ENCODE measurements at places on chromosomes 16 and 17.

GRCh38 chr17:42775534-42776098, 2.4 kb downstream of the VPS25 start:
- DNase-seq = no peak

DNA sequence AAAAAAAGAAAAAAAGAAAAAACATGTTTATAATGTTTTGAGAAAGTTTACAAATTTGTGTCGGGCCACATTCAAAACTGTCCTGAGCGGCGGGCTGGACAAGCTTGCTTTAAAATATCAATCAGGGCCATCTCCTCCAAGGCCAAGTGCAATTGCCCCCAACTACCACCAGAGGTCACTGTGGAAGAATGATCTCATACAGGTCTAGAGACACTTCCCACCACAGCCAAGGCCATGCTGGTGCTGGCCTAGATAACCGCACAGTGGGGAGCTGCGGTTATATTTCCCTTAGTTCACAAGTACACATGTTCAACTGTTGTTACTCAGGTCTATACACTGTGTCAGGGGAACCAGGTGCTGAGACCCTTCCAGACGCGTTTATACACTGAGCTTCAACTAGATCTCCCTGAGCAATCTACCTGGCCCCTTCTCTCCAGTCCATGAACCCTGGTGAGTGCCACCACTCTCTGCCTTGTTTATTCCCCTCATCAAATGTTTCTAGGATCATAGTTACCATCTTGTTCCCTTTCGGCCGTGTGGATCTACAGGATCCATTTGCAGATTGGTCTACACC, 83.8 kb upstream of the CCL2 start:
- no peak for DNase-seq

- DNase-seq = no peak
These were observed 43.4 kb downstream of the KSR1 start for GRCh38 chr17:27499451-27500265.

DNA sequence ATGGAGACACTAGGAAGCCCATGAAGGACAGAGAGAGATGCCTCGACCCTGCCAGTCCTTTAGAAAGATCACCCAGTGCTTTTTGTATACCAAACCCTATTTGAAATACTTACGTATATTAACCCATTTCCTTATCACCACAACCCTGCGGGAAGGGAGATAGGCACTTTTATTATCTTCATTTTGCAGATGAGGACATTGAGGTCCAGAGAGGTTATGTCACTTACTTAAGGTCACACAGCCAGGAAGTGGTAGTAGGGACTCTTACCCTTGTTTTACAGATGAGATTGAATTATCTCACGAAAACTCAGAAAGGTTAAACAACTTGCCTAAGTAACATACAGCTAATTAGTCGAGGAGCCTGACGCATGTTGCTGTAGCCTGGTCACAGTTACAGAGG, 38.2 kb downstream of the IL4R start:
- no peak for DNase-seq

GRCh38 chr16:16175296-16175695, 48.0 kb downstream of the ABCC6 start:
- DNase-seq = no peak

DNA sequence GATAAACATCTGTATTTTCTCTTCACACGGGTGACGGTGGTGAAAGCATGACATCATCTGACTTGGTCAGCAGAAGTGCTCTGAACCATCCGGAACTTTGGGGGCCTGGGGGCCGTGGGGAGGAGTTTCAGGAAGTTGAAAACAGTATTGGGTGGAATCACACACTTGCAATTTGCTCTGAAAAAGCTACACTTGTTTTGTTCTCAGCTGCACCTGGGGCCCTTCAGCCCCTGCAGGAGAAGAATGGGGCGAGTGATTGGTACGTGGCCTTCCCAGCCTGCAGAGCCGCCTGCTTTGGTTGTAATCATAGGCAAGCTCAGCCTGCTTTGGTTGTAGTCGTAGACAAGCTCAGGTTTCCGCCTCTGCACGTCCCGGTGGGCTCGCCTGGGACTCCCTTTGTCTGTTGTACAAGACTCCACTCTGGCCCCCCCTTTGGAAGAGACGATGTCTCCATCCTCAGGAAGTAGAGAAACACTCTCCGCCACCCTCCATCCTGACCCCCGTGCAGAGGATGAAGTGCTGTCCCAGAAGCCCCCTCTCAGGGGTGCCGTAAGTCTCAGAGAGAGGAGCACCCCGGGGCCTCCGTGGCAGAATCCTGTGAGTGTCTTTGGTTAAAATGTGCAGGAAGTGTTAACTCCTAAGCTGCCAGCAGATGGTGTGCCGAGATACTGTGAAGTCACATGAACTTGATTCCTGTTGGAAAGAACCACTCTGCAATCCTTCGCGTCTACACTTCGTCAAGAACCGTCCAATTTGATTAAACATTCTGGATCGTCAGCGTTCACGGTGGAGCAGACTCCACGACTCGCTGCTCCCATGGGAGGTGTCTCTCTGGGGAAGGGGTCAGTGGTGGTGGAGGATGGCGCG, 5.4 kb downstream of the BANP start:
- no peak for DNase-seq

DNA sequence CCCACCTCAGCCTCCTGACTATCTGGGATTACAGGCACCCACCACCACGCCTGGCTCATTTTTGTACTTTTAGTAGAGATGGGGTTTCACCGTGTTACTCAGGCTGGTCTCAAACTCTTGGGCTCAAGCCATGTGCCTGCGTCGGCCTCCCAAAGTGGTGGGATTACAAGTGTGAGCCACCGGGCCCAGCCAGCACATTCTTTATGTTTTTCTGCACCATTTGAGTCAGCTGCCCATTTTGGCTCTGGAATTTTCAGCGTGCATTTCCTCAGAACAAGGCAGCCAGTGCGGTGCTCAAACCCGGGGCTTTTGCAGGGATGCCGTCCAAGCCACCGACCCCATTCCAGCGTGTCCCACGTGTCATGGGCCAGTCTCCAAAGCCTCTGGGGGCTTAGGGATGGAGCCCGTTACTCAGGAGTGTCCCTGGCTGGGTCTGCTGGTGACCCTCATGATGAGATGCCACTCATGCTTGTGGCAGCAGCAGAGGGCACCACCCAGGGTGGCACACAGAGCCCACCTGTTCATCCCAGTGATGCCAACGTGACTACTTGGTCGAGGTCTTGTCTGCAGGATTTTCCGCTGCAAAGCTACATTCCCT, 3.7 kb upstream of the RAB40C start:
- DNase-seq = no peak

DNA sequence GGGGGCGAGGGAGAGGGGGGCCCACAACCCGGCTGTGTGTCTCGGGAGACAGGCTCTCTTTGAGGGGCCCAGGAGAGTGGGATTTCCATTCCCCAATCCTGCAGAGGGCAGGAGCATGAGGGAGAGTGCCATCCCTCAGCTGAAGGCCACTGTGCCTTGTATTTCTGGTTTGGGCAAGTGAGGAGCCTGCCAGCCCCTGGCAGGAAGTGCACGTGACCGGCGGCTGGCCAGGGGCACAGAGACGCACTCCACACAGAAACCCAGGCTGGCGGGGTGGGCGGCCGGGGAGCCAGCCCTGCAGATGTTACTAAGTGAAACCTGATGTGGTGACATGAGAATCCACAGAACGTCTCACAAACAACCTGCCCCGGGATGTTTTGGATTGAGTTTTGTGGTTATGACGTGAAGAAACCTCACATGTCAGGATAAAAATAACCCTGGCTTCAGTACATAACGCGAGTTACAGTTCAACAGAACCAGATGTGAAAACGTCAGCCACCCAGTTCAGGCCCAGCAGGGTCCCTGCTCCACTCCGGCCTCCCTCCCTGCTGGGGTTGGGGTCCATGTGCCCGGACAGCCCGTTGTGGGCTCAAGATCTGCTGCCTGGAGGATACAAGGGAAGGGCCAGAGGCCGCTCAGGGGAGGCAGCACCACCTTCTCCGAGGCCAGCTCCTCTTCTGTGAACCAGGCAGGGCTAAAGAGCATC, 51.7 kb upstream of the MTSS2 start:
- no peak for DNase-seq

GRCh38 chr17:61458421-61459141, 6.4 kb downstream of the TBX4 start:
- no peak for DNase-seq

GRCh38 chr17:63826468-63827001, 696 bp upstream of the PSMC5 start:
- DNase-seq = no peak

DNA sequence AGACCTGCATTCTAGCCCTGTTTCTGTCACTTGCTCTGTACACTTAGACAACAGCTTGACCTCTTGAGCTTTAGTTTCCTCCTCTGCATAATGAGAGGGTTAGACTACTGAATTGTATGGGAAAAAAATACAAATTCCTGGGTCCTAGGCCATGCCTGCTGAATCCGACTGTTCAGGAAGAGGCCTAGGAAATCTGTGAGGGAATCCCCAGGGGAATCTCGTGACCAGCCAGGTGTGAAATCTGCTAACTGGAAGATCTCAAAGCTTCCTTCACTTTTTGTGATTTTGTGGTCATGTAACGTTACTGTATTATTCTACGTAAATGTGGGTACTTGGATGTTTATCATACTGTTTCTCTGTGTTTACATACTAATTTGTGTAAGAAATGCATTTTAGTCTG, 58.2 kb downstream of the CYLD start:
- no peak for DNase-seq

DNA sequence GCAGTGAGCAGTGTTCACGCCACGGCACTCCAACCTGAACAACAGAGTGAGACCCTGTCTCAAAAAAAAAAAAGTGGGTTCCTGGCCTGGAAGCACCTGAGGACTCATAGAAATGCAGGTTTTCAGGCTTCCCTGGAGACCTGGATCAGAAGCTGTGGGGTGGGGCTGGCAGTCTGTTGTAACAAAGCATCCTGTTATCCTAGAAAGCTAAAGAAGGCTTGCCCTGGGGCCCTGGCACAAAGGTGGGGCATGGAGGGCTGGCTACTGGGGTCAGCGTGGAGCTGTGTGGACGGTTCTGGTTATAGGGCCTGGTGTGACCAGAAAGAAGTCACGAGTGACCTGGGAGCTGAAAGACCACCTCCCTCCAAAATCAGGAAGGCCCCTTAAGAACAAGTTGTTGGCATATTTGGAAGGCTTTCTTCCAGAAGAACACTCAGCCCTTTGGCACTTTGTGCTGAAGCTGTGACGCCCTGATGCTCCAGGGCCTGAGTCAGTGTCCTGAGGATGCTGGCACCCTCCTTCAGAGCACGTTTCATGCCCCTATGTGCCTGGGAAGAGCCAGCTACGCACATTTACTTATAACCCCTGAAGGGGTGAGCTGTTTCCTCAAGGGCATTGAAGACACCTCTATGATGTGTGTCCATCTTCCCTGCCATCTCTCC, 6.2 kb downstream of the CRISPLD2 start:
- no peak for DNase-seq

GRCh38 chr17:34486761-34487160, 92.6 kb upstream of the TMEM132E start:
- no peak for DNase-seq

DNA sequence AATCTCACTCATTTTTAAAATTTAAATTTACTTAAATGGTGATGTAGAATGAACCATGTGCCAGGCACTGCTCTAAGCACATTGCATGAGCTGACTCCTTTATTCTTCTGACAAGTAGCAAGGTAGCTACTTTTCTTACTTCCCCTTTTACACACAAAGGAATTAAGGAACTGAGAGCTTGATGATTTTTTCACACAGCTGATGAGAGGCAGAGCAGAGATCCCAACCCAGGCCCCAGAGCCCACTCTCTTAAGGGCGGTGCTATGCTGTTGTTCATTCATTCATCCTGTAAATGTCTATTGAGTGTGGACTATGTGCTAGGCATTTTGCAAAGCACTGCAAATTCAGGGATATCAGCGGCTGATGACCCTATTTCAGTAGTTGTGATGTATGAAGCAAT, 17.9 kb downstream of the SEC14L5 start:
- no peak for DNase-seq

GRCh38 chr16:81586417-81586816, 141.8 kb downstream of the CMIP start:
- DNase-seq = no peak

DNA sequence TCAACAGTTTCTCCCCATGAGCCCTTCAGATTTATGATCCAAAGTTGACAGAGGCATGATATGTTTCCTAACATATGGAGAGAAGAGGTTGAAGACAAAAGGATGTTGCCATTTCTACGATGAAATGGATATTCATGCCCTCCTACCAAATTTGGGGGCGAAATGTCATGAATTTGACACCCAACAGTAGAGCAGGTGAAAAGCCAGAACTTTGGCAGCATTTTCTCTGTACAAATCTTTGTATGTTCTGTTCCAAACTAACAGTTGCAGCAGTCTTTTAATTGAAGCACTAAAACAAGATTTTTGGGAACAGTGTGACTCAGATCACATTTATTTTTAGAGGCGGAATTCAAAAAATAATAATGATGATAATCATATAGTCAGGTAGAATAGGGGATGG, 130.1 kb downstream of the TRIM37 start:
- DNase-seq = no peak

- no peak for DNase-seq
These were observed 55.9 kb downstream of the SDK2 start for GRCh38 chr17:73588301-73588846.

DNA sequence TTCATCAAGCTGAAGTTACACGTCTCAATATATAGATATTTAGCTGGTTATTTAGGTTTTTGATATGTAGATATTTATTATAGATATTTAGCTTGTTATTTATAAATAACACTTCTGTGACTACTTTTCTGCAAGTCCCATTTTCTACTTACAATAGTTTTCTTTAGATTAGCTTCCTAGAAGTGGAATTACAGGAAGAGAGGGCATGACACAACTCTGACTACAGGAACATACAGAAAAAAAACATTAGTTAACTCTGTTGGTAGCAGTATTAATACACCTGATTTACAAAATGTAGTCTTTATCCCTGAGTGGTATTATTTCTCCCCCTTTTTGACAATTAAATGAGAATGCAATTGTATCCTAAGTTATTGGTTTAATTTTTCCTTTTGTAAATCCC, 21.2 kb upstream of the CCL1 start:
- no peak for DNase-seq

- DNase-seq = no peak
These were observed 15.3 kb downstream of the LCMT1 start for GRCh38 chr16:25126820-25127232.

DNA sequence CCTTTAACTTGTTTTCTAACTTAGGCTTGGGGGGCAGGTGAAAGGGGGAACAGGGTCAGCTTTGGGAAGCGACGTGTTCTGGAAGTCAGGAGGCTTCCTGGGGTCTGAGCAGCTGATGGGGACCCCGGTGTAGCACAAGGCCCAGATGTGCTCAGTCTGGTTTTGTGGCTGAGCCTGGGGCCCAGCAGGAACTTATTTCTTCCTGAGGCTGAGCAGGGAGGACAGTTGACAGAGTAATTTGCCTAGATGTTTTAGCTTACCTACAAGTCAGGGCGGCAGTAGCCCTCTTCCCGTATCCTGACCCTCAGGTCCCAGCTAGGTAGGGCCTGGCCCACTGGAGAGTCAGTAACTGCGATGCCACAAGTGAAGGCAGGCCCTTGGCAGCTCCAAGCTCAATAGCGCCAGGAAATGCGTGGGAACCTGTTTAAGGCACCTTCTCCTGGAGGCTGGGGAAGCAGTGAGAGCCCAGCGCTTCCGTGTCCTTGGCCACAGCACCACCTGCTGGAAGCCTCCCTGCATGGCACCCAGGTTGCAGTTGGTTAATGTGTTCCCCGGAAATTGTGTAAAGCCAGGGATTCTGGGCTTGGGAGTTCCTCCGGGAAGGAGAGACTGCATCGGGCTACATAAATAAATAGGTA, 5.2 kb downstream of the CCR7 start:
- DNase-seq = peak; percentile 60

GRCh38 chr16:57955572-57956188, 15.2 kb downstream of the CNGB1 start:
- no peak for DNase-seq
